ENCODE measurements at places on chromosomes 2 and 18.

DNA sequence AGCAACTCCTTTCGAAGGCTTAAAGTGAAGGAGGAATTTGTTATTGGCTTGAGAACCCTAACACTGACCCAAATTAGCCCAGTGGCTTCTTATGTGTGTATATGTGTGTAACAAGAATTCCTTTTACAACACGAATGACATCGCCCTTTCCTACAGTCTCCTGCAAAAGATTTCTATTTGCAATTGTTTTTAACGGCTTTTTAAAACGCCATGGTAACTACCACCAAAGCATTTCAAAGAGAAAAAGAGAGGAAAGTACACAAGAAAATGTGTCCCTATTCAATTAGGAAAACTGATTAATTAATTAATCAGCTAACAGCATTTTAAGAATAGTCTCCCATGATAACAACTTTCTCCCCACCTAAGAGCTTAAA, 58.1 kb downstream of the PAX3 start:
- DNase-seq, result no peak

- DNase-seq, result no peak
Measured at GRCh38 chr2:123502931-123503330, 522.2 kb upstream of the CNTNAP5 start.

- DNase-seq, result no peak
Measured at GRCh38 chr2:145813481-145813880, 1293.6 kb upstream of the ZEB2 start.

DNA sequence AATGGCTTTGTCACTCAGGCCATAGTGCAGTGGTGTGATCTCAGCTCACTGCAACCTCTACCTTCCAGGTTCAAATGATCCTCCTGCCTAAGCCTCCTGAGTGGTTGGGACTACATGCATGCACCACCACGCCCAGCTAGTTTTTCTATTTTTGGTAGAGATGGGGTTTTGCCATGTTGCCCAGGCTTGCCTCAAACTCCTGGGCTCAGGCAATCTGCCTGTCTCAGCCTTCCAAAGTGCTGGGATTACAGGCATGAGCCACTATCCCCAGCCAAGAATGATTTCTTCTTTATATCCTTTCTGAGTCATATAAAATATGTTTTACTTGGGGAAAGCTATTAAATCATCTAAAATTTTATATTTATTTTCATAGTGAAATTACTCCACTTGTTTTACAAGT, 61.3 kb downstream of the CYBRD1 start:
- DNase-seq, result no peak

GRCh38 chr2:71619230-71619741, 165.9 kb downstream of the DYSF start:
- no peak for DNase-seq

DNA sequence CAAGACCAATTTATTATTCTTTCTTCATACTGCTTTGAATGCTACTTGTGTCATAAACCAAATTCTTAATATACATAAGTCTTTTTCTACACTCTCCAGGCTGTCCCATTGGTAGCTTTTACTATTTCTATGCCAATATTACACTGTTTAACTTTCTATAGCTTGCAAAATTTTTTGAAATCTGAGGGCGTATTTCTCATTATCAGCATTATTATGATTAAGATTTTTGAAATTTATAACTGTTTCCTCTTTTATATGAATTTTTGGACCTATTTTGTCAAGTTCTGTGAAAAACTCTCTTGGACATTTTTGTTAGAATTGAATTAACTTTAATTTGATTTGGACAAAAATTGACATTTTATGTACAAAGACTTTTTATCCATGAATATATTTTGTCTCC, 98.6 kb downstream of the GFPT1 start:
- no peak for DNase-seq

- no peak for DNase-seq
Measured at GRCh38 chr2:173598525-173598924, 243.9 kb downstream of the CDCA7 start.

DNA sequence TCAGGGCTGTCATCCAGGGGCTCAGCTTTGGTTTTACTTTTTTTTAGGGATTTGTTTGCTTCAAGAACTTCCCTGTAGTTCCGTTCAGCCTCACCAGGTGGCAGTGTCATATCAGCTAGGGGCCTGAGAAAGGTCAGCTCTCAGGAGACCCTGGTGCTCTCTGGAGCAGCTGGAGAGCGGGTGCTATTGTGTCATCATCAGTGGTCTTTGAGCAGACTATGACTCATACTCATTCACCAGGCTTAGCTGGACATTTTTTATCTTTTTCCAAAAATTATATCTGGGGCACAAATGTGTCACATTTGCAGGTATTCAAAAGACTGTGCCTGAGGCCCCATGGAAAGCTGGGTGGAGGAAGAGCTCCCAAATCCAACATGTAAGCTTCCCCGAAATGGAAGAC, 24.4 kb downstream of the ZNF892 start:
- no peak for DNase-seq
